ENCODE measurements at places on chromosomes 3 and 15. TPM values are rescaled to one million over a fixed set of nuclear protein-coding genes. Genes with fewer than 3 reads are reported as not detected.

The SMCO1 gene
- not detected for total RNA-seq

DNA sequence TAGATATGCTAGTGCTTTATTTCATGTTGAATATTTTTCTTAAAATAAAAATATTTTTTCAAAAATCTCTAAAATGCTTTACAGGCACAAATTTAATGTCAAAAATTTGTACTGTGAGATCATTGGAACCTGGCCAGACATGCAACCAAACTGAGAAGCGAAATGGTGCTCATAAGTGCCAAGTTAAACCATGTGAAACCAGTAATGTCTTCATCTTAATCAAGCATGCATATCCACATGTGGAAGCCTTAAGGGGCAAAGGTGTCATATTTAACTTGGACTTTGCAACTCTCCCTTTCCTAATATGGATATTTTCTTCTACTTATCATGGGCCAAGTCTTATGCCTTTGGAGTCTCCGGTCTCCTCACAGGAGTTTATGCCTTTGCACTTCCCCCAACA, 208.9 kb upstream of the COL8A1 start:
- DNase-seq, result no peak

DNA sequence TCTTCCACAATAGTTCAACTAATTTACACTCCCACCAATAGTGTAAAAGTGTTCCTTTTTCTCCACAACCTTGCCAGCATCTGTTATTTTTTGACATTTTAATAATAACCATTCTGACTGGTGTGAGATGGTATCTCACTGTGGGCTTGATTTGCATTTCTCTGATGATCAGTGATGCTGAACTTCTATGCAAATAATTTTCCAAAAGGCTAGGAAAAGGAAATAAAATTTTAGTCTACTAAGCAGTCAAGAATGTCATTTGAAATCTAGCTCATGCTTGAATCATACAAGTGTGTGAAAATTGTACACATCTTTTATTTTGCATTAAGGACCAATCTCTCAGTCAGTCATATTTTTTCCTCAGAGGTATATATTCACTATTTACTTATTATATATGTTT, 101.7 kb upstream of the UBP1 start:
- DNase-seq, result no peak

The OR5K2 gene
- total RNA-seq, result not detected

DNA sequence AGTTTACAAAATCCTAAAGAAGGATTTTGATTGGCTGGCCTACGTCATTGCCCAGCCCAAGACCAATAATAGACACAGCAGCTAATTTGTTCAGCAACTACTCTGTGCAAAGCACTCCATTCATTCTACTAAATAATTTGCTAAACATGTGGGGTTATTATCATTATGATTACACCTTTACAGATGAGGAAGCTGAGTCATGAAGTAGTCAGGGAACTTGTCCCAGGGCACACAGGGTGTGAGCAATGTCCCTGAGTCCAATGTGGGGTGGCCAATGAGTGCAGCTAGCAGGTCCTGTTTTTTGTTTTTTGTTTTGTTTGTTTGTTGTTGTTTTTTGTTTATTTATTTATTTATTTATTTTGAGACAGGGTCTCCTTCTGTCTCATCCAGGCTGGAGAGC, 183.6 kb downstream of the ABHD5 start:
- DNase-seq, result no peak

All from endothelial cell (in vitro differentiated cells).